Stimulated activated CD4-positive, alpha-beta T cell treated with anti-CD3 and anti-CD28 coated beads, TNF-alpha, amount 100 ng/mL, for 1 hour (primary cell): ENCODE measurements at places on chromosomes 3 and 15.

GRCh38 chr15:42155546-42156242, 742 bp downstream of the PLA2G4F start:
- no peak for DNase-seq

DNA sequence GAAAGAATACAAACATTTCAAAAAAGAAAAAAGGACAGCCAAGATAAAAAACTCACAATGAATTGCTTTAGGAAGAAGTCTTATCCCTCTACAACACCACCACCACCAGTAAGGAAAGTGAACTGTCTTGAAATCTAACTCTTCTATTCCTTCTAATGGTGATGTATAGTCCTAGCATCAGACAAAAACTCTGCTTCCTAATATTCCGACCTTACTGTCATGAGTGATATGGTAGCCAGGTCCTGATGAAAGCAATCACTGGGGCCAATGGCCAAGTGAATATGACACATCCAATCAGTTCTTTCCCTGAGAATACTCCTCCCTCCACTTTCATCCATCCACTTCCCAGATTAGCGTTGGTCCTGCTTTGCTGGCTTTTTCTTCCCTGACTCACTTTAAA, 14.8 kb downstream of the GK5 start:
- no peak for DNase-seq

- DNase-seq, result no peak
Measured at GRCh38 chr15:81155375-81156218, 21.5 kb downstream of the CFAP161 start.

GRCh38 chr3:180402471-180403073, 199.4 kb upstream of the TTC14 start:
- DNase-seq, result no peak

DNA sequence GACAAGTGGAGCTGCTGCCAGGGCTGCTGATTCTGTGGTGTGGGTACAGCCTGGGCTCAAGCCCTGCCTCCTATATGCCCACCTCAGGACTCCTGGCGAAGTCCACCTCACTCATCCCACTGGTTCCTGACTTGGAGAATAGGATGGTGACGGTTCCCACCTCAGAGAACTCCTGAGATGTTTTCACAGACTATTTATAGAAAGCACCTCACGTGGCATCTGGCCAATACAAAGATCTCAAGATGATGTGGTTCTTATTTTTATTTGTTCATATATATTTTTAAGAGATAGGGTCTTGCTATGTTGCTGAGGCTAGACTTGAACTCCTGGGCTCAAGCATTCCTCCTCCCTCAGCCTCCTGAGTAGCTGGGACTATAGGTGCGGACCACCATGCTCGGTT, 236.9 kb upstream of the BHLHE40 start:
- DNase-seq, result no peak

- DNase-seq, result no peak
Measured at GRCh38 chr3:61562042-61562720, 810 bp downstream of the PTPRG start.

DNA sequence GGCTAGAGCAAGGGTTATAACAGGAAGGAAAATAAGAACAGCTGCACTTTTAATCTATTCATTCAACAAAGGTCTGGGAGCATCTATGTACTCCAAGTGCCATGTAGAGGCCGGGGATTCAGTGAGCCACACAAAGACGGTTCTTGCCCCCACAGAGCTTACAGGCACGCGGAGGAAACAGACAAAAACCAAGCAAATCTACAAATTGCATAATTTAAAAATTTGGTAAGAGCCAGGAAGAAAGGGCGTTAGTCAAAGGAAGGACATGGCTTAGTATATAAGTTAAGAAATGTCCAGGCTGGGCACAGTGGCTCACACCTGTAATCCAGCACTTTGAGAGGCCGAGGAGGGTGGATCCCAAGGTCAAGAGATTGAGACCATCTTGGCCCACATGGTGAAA, 10.4 kb upstream of the GREM1 start:
- no peak for DNase-seq

- no peak for DNase-seq
Measured at GRCh38 chr3:53493963-53494791, at the start of gene CACNA1D. Gene CACNA1D, plus strand, starts transcription at chr3:53494611. Its CDS starts 556 bp downstream, at chr3:53495167.

- DNase-seq, result no peak
Measured at GRCh38 chr3:76028774-76029173, 243.4 kb upstream of the ZNF717 start.

DNA sequence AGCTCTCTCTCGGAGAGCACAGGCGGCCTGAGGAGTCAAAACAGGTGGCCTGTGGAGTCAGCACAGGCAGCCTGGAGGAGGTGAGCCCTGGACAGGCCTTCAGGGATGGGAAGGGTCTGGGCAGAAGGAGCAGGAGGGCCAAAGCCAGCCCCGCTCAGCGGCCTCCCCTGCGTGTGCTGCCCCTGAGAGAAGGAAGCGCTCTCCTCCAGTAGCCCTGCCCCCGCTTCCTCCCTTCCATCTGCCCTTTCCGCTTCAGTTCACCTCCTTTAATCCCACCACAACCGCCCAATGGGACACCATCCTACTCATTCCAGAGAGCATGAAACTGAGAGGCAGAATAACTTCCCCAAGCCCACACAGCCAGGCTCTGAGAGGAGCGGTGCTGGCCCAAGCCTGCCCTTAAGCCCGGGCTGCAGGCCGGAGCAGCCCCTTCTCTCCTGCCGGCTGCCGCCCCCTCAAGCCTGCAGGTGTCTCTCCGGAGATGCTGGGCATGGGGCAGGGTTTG, 3.2 kb upstream of the NR2E3 start:
- DNase-seq, result no peak

- DNase-seq, result no peak
Measured at GRCh38 chr15:31970007-31970406, 60.3 kb upstream of the CHRNA7 start.

GRCh38 chr3:159788291-159788690, 200.3 kb upstream of the IL12A start:
- no peak for DNase-seq

DNA sequence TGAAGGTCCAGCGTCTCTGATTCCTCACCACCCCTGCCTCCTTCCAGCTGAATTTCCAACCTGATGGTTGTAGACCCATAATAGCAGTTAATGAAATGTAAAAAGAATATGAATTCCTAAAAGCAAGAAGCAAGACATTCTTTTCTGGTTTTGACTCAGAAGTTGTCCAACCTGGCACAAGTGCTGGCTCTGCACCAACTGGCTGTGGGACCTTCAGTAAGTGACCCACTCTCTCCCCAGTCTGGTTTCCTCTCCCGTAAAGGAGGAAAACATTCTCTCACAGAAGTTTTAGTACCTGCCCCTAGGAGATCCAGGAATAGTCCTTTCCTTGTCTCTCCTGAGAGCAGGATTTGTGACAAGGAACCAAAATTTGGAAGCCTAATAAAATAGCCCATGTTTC, 236.9 kb upstream of the TRIM42 start:
- no peak for DNase-seq

DNA sequence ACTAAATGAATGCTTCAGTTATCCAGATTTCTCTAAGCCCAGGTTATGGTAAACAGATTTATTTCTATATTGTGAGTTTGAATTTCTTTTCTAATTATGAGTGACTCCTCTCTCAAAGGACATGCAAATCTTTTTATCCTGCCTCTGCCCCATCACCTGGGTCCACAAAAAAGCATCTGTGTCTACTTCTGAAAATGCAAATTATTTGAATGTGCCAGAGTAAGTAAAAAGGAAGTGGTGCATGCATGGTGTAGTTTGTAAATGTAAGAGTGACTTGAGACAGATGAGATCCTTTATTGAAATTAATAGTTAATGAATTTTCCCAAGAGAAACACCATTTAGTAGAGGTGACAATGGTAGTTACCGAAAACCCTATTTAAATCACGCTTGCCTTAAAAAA, 26.9 kb downstream of the MCTP2 start:
- DNase-seq, result no peak

- no peak for DNase-seq
Measured at GRCh38 chr3:7977245-7978086, 524.2 kb upstream of the LMCD1 start.

- no peak for DNase-seq
Measured at GRCh38 chr15:94164202-94164807, 67.1 kb upstream of the MCTP2 start.

DNA sequence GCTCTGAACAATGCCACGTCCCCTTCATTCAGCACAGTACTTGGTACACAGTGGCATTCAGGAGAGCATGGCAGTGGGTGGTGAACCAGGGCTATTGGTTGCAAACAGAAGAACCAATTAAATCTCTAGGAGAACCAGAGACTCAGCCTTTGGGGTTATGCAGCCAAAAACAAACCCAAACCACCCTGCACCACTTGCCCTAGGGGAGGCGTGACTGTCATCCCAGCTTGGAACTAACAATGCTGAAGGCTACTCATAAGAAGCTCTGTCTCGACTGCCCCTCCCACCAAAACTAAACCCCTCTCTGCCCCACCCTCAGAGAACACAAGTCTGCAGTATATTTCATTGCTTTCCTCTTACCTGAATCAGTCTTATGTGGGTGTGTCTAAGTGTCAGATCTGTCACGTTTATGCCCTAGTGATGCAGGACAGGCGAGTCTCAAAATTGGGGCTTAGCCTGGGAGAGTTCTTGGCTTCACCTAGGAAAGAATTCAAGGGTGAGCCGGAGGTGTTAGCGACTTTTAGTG, 15.2 kb upstream of the KLHL40 start:
- no peak for DNase-seq

DNA sequence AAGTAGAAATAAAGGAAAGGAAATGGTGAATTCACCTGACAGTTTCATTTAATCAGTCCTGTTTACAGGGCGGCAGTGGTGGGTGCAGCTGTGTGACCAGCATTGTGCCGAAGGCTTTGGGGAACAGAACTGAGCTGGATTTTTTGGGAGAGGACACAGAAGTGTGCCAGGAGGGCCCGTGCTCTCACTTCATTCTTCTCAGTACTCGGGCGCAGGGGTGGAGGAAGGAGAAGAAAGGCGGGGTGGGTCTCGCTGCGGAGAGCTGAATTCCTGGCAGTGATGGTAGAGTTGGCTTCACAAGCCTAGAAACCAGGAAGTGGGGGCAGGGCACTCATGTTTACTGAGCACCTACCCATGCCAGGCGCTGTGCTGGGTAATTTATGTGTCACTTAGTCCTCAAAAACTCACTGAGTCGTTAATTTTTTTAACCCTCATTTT, 64.6 kb downstream of the CRTC3 start:
- peak; percentile 55 for DNase-seq

- no peak for DNase-seq
Measured at GRCh38 chr15:64633332-64633731, 142.1 kb downstream of the RBPMS2 start.

DNA sequence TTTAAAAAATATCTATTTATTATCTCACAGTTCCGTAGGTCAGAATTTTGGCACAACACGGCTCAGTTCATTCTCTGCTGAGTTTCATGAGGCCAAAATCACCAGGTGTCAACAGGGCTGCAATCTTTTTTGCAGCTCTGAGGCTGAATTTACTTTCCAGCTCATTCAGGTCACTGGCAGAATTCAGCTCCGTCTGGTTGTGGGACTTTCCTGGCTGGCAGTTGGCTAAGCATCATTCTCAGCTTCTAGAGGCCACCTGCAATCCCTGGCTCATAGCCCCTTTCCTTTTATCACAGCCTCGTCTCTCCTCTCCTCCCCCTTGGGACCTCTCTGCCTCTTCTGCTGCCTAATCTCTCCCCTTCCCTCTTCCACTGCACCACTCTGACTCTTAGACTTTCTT, 174.0 kb upstream of the WNT5A start:
- DNase-seq, result no peak

GRCh38 chr15:69591905-69592508, 139.4 kb downstream of the RPLP1 start:
- DNase-seq, result no peak

DNA sequence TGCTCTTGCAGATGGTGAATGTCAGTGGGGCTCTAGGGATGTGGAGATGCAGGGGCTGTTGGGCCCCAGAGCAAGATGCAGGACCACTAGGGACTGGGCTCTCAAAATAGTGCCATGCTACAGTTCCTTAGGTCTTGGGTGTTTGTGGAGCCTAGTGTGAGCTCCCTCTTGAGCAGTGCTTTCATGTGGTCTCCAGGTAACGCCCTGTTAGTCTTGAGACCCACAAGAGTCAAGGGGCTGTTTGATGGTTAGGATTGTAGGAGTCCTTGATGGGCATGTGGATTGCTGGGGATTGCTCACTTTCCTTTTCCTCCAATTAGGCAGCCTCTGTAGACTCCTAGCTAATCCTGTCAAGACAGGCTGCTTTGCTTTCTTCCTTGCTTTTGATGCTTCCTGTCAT, 56.0 kb downstream of the CCDC66 start:
- no peak for DNase-seq

- DNase-seq, result no peak
Measured at GRCh38 chr15:28888900-28889299, 3.1 kb downstream of the APBA2 start.

GRCh38 chr3:40557575-40558161, 32.9 kb downstream of the ZNF621 start:
- no peak for DNase-seq

DNA sequence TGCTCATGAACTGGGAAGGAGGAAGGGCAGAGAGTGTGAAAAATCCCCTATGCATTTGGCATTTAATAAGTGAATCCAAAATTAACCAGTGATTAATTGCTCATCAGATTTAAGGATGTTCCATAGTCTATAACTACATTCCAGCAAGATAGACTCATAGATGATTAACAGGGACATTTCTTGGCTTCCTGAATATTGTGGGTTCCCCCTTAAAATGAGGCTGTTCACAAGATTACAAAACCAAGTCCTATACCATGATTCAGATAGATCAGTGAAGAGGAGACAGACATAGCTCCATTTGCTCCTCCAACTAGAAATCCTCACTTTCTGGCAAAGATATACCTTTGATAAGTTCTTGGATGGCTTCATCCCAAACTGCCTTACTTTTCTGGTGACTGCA, 15.4 kb downstream of the RASGRP1 start:
- DNase-seq, result no peak

- no peak for DNase-seq
Measured at GRCh38 chr3:71310980-71311660, 272.4 kb downstream of the FOXP1 start.

- no peak for DNase-seq
Measured at GRCh38 chr15:35723120-35723847, 177.3 kb upstream of the DPH6 start.

- DNase-seq, result no peak
Measured at GRCh38 chr15:96699871-96700401, 369.4 kb downstream of the NR2F2 start.

GRCh38 chr15:57172925-57173324, 203.4 kb upstream of the CGNL1 start:
- DNase-seq, result no peak

DNA sequence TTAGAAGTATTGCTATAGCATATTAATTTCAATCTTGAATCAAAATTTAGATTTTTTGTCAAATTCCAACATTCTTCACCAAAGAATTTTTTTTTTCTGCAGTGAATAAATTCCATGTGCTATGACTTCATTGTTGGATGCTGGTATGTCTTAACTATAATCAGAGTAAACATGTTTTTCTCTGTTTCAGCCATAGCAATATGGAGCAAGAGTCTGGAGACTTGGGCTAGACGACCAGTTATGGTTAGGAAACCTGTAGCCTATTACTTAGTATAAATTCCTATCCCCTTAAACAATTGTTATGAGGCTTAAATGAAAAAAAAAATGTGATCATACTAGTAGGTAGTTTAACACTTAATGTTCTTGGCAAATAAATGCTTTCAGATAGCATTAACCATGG, 431.9 kb upstream of the FRG2C start:
- DNase-seq, result no peak

- DNase-seq, result no peak
Measured at GRCh38 chr3:16024548-16024947, 149.9 kb upstream of the GALNT15 start.

- no peak for DNase-seq
Measured at GRCh38 chr3:148845756-148846395, 18.3 kb downstream of the CPB1 start.
